Omental fat pad (tissue), 4 donors: ENCODE measurements at places on chromosomes 3 and 15. TPM values are rescaled to one million over a fixed set of nuclear protein-coding genes. Genes with fewer than 3 reads are reported as not detected.

Gene ITGA11
- total RNA-seq: 1.4 TPM

Gene GRIP2
- total RNA-seq: 0.69 TPM

Gene ABI3BP
- 95.2 TPM for total RNA-seq

Gene LZTFL1
- 14.7 TPM for total RNA-seq

Gene SERPINI2
- total RNA-seq: not detected

Gene ARPIN
- total RNA-seq: 14.9 TPM

Gene SAMMSON
- total RNA-seq: not detected

Gene SLC9A9
- 23.4 TPM for total RNA-seq

DNA sequence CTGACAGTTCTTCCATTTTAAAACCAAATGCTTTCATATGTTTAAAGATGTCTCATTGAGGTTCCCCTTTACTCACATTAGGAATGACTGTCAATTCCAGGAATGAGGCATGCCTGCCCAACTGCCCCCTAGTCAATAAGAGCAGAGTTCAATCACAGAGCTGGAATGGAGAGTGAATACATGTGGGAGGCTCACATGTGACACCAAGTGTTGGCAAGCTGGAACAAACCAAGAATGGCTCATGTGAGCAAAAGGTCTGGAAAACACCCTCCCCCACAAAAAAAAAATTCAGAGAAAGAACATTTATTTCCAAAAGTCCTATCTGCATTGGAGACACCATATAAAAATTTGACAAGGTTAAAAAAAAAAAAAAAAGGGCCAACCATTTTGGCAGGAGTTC is 3.7 kb downstream of the PBRM1 start:
- DNase-seq: peak; percentile 31

GRCh38 chr3:49620728-49621127 is 53.4 kb upstream of the APEH start:
- DNase-seq: no peak

DNA sequence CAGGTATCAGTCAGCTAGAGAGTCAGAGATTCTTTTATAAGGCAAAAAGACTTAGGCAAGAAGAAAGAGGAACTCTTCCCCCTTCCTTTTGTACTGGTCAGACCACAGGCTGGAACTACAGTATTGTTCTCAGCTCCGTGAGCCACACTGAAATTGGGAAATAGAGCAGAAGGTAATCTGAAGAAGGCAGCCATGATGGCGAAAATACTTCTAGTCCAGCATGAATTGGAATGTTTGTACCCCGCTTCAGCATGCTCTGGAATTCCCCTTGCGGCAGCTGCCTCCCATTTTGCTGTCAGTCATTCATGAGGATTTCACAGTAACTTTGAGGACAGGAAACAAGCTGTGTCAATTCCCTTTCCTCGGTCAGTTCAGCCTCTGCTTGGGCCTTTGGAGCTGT is 96.2 kb downstream of the CORO2B start:
- DNase-seq: no peak

GRCh38 chr3:156493887-156494286 is 61.0 kb downstream of the SSR3 start:
- DNase-seq: no peak

- DNase-seq: no peak
These were observed 114.9 kb downstream of the PLD1 start for GRCh38 chr3:171695426-171695825.

DNA sequence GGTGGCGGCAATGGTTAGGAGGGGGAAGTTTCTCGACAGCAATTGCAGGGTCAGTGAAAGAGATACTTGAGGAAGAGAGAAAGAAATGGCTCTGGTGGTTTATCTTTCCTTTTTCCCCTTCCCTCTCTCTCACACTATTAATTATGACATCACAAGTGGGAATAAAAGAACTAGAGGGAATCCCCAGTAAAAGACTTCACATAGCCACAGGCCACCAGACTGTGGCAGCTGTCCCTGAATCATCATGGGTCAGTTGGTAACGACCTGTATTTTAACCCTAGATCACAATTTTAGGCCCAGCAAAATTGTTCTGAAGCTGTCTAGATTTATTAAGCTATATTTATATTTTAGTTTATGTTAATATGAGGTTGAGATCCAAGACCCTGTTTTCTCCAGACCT is 40.3 kb downstream of the MBNL1 start:
- DNase-seq: no peak

GRCh38 chr3:69209413-69209812 is 87.0 kb upstream of the LMOD3 start:
- DNase-seq: no peak

- DNase-seq: no peak
These were observed 908.6 kb downstream of the NTRK3 start for GRCh38 chr15:87347806-87348515.

- no peak for DNase-seq
These were observed 12.4 kb upstream of the MAN2C1 start for GRCh38 chr15:75380773-75381172.

- DNase-seq: no peak
These were observed 36.4 kb downstream of the EIF3J start for GRCh38 chr15:44573386-44573785.

DNA sequence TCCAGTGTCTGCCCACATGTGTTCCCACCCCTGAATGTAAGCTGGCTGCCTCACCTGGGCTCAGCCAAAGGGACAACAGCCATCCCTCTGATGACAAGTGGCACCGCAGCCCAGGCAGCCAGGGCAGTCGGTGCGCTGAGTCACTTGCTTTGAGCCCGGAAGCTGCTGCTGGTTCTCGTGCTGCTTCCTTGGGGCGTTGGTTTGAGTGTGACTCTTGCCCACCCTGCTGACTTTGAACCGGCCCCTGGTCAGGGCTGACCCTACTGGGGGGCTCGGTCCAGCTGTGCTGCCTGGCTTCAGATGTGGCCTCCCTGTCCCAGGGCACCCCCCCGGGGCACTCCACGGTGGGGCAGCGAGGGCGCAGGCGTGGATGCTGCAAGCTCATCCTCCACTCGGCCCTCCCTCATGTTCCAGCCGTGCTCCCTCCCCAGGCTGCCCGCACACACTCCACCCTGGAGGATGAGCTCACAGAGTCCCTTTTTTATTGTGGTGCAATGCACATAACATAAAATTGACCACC is 62.1 kb downstream of the EFCAB12 start:
- DNase-seq: no peak

DNA sequence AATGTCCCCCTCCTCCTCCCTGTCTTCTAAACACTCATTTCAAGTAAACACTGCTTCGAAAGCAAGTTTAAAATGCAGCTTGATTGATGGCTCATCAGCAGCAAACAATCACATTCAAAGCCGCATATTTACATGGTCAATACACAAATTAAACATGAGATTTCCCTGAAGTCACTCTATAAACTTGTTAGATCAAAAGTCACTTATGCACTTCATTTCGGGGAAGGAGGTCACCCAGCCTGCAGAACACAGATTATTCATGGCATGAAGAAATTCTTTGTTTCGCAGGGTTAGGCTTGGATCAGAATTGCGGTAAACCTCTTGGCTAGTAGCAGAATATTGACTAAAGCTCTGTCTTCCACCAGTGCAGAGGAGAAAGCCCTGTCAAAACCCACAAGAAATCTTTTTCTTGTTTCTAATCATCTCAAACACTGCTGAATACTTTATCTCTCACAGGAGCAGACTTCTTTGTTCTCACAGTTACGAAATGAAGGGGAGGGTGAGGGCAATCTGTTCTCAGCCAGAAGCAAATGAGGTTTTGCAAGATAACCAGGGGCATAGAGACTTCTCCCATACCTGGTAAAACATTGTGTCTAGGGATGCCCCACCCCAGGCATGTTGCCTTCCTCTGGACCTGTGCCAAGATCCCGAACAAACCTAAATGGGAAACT is 133.3 kb upstream of the CHL1 start:
- DNase-seq: peak; percentile 26

DNA sequence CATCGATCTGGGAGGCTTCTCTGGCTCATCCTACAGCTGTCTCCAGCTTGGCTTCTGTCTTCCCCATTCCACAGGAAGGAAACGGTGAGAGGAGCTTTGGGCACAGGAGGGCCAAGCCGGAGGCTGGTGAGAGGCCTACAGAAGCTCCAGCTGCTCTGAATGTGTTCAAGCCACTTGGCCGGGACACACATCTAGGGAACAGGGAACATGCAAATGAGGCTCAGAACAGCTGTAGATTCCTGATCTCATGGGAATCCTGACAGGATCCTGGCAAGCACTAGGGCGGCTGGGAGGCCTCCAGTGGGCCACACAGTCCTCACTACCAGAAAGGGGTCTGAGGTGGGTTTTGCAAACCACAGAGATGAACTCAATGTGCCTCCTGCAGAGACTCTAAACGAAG is 13.7 kb downstream of the SEMA5B start:
- no peak for DNase-seq

DNA sequence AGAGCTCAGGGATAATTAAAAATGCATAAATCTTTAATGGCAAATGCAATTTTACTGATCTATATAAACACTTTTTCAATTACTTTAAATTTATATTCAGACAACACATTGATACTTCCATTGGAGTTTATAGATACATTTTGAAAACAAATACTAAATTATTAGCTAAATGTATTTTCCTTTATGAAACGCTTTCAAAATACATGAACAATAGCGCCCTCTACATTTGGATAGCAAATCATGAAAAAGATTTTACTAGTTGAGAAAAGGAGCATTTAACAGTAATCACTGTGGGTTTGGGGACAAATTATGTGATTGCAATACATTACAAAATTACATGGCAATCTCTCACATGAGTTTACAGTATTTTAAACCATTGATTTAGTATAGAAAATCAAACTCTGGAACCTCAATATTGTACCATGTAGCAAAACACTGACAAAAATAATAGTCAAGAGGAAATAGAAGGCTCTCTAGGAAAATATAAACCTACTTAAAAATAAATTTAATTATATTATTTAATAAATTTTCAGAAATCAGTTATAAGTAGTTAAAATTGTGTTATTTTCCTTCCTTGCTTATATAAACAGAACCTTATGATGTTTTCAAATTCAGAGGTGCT is 207.9 kb downstream of the ZIC1 start:
- no peak for DNase-seq

DNA sequence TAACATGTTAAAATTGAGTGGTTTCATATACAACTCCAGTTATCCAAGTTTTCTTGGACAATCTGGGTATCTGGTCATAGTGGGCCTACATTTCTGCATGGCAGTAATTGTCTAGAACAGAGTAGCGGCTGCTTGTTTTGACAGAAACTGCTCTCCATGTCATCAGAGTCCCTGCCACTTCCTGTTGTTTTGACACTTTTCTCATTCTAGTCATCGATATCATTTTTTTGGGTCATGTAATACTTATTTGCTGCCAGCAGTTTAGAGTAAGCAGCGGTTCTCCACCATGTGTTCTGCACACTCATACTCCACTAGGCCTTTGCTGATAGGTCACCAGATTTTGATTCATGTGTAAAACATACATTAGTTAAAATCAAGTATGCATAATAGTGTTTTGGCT is 81.5 kb downstream of the SLC25A26 start:
- DNase-seq: no peak

DNA sequence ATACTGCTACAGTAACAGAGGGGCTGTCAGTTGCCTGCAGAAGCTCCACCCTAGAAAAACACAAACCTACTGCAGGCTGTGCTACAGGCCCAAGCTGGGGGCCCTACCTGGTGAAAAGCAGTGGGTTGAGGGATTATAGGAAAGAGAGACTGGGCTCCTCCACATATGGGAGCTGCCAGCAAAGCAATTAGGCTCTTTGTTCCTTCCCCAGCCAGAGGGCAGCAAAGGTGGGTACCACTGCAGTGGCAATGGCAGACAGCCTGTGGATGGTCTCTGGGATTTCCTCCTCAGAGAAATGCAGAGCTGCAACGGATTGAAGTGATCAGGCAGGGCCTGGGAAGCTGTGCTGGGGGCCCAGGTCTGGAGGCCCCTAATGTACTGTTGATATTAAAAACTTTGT is 19.1 kb upstream of the DNAAF4 start:
- no peak for DNase-seq

DNA sequence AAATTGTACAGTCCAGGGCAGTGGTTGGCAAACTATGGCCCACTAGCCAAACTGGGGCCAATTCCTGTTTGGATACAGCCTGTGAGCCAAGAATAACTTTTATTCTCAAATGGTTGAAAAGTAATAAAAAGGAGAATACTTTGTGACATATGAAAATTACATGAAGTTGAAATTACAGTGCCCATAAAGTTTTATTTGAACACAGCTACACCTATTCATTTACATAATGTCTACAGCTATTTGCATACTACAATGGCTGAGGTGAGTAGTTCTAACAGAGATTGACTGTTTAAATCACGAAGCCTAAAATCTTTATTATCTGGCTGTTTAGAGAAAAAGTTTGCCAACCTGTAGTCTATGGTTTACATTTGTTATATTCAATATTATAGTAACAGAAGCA is 600.1 kb downstream of the MAGI1 start:
- no peak for DNase-seq

DNA sequence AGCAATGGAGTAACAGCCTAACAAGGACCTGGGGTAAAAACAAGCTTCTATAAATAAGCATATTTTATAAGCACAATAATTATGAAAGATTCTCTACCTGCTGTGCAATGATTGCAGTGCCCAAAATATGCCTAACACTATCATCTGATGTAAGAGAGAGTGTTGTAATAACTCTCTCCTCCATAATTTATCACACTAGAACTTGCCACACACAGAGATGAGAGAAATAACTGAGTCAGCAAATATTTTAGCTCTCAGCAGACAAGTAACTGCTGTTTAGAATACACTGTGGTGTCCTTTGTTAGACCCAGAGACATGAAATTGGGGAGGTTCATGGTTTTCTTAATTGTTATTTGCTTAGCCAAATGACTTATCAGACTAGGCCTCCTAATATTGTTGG is 105.3 kb upstream of the ACP3 start:
- DNase-seq: no peak

DNA sequence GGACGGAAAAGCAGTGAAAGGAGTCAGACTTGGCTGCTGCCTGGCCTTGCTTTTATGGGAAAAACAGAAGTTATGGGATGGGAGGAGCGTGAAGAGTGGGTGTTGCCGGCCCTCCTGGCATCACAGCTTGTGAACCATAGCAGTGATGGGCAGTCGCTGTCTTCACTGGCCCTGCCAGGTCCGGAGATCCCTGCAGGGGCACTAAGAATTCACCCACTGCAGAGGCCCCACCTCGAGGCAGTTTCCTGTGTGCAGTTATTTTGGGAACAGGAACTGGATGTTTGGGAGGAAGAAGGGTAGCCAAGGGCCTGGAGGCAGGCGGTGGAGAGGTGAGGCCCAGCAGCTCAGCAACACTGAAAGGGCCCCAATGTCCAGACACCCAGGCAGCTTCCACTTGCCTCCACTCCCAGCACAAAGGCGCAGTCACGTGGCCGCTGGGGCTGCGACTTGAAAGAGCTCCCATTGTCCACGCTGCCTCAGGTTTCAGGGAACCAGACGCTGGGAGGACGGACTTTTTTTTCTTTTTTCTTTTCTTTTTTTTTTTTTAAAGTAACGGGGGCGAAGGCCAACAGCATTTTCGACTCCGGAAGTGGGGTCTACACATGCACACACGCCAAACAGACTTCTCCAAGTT is 255.6 kb downstream of the ZNF621 start:
- DNase-seq: no peak

DNA sequence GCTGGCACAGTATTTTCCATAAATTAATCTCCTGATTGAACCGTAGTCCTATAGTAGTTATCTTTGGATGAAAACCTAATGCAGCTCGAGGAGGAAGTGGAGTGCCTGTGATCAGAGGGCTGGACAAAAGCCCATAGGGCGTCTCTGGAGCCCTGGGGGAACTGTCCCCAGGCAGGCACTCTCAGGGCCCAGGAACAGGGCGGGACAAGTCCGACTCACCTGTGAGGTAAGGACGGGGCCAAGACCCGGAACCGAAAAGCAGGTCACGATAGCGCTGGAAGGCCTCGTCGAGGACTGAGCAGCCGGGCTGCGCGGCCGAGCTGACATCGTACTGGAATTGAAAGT is 341 bp downstream of the HEXA start:
- DNase-seq: no peak

- no peak for DNase-seq
These were observed 3.8 kb downstream of the FAM43A start for GRCh38 chr3:194689493-194689944.
